ENCODE measurements at places on chromosomes 2 and 18. TPM values are rescaled to one million over a fixed set of nuclear protein-coding genes. Genes with fewer than 3 reads are reported as not detected.

Gene LHCGR
- not detected for total RNA-seq

Gene IGFBP2
- 115 TPM for total RNA-seq

DNA sequence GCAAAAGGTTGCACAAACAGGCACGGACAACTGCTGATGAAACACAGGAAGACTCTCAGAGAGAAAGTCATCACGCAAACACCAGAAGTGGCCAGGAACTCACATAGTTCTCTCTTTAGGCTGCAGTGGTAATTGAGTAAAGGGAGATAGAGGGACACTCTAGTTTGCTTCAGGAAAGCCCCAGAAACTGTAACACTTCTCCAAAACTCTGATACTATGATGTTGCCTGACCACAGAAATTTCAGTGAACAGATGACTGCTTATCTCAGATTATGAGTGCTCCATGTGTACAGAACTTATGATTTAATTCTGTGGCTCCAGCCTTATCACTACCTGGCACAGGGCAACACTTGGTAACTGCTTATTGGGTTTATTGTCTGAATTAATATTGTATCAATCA lies 311.5 kb upstream of the GYPC start:
- no peaks in the 10 kb centered on the region for H3K27me3 ChIP-seq
- H3K36me3 ChIP-seq: no peaks in the 10 kb centered on the region
- no peak overlapping the region for H3K27ac ChIP-seq
- DNase-seq: no peak

DNA sequence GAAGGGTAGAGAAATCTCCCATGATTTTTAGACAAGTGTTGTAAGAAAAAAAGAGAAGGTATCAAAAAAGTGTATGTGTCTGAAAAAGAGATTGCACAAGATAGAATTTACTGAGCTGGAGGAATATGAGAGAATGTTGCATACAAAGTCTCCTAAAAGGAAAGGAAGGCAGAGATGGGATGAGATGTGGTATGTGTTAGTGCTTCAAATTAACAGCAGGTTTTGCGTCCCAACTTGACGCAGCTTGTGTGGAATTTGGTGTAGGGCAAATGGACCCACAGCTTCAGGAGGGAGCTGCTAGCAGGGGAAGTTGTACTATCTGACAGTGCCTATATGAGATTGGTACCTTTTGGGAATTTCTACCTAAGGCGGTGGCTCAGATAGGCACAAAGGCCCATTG lies 9.0 kb upstream of the RASGRP3 start:
- no peaks in the 10 kb centered on the region for H3K27me3 ChIP-seq
- H3K36me3 ChIP-seq: no peaks in the 10 kb centered on the region
- no peak overlapping the region for H3K27ac ChIP-seq
- no peak overlapping the region for H3K4me3 ChIP-seq
- H3K4me1 ChIP-seq: no peaks in the 10 kb centered on the region
- no peak for DNase-seq

DNA sequence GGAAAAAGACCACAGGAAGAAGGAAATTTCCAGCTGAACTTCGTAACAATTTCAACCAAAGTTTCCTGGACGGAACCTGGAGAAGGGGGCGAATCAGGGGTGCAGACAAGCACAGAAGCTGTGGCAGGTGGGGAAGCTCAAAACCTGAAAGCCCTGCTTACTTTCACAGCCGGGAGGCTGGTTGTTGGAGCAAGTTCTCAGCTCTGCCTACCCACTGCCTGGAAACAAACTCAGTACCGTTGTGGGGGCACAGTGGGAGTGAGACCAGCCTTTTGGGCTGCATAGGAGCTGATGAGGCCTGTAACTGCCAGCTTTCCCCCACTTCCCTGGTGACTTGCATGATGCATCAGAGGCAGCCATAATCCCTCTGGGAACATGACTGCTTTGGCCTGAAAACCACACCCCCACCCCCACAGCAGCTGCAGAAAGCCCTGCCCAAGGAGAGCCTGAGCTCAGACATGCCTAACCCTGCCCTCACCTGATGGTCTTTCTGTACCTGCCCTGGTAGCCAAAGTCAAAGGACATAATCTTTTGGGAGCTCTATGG lies 207.0 kb upstream of the VWC2L start:
- H3K36me3 ChIP-seq: no peaks in the 10 kb centered on the region
- DNase-seq: no peak
- no peaks in the 10 kb centered on the region for H3K27me3 ChIP-seq
- no peak overlapping the region for H3K4me3 ChIP-seq

DNA sequence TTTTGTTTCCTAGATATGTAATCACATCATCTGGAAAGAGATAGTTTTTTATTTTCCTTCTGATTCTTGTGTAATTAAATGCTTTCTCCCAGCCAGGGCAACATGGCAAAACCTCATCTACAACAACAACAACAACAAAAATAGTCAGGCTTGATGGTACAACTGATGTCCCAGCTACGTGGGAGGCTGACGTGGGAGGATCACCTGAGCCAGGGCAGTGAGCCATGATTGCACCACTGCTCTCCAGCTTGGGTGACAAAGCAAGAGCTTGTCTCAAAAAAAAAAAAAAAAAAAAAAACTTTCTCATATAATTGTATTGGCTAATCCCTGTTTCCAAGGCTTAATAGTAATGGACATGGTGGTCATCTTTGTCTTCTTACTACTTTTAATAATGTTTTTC lies 26.4 kb upstream of the PGAP1 start:
- no peak overlapping the region for H3K4me3 ChIP-seq
- peaks cover 8% of the 10 kb centered on the region for H3K27me3 ChIP-seq
- H3K4me1 ChIP-seq: peaks cover 12% of the 10 kb centered on the region
- H3K36me3 ChIP-seq: peaks cover 4% of the 10 kb centered on the region
- H3K27ac ChIP-seq: no peak overlapping the region
- DNase-seq: no peak

DNA sequence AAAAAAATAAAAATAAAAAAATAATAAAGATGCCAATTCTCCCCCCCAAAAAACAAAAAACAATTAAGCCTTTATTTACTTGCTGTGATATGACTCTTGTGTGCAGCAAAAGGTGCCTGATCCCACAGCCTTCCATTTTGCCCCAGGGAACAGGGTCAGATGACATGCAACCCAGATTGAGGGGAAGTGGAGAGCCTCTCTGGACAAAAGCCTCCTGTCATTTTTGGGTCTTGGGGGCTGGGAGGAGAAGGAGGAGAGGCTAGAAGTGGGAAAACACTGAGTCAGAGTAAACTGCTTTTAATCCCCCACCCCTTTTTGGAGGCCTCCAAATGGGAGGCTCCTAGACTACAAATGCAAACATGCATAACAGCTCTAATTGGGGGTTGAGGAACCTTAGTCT lies 46.6 kb upstream of the SCG2 start:
- peaks cover 2% of the 10 kb centered on the region for H3K27me3 ChIP-seq
- H3K4me3 ChIP-seq: no peak overlapping the region
- H3K36me3 ChIP-seq: no peaks in the 10 kb centered on the region

DNA sequence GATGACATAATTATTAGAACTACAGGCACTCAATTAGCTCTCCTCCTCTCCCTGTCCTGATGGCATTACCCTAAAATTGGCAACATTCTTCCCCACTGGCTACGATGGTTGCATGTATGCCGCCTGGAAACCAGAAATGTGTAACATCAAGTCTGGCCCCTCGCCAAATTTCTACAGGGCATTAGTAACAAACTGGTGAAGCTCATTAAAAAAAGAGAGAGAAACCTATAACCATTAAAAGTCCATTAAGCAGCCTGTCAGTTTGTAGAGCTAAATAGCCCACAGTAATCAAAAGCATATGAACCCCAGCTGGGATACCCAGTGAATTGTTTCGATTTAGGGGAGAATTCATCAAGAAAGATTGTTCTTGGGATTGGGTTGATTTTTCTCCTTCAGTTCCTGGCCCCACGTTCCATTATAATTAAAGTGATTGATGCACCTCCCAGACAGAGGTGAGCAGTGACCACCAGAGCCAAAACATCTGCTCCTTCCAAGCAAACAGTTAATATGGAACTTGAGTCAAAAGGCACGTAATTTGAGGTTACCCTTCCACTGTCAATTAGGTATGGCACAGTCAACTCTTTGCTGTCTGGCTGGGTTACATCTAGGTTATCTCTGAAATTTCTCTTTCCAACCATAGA lies 208.6 kb downstream of the C1D start:
- H3K36me3 ChIP-seq: no peaks in the 10 kb centered on the region
- H3K4me1 ChIP-seq: no peaks in the 10 kb centered on the region
- no peak overlapping the region for H3K27ac ChIP-seq
- no peaks in the 10 kb centered on the region for H3K27me3 ChIP-seq
- no peak overlapping the region for H3K4me3 ChIP-seq
- no peak for DNase-seq

DNA sequence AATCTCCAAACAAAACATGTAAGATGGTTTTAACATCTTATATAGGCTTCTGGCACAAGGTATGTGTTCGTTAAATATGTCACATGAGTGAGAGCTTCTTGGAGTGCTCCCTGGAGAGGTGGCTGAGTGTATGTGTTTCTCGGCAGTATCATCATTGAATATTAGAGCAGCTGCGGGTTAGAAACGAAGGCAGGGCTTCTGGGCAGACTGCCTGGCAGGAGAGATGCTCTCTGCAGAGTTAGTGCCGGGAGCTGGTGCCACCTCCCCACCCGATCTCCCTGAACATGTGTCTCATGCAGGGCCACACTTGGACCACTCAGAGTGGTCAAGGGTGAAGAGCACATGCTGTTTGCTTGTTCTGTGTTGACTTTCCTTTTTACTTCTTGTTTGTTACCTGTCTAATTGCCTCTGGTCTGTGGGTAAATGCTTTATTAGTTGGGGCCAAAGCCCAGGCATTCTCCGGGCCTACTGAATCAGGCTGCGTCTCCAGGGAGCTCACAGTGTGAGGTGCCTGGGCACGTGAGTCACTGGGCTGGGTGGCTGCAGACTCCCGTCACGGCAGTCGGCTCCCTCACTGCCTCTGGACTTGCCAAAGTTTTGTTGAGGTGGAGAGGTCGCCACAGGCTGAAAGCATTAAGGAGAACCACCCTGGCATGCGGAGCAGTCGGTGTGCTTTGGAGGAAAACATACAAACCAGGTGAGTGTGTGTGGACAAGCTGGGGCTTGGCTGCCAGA lies 246.6 kb downstream of the FHOD3 start:
- peaks cover 2% of the 10 kb centered on the region for H3K27me3 ChIP-seq
- DNase-seq: no peak
- no peaks in the 10 kb centered on the region for H3K4me1 ChIP-seq
- no peak overlapping the region for H3K4me3 ChIP-seq

- H3K27ac ChIP-seq: peak overlapping the region; percentile 19
- H3K27me3 ChIP-seq: no peaks in the 10 kb centered on the region
- no peak for DNase-seq
- H3K4me3 ChIP-seq: no peak overlapping the region
- peaks cover 53% of the 10 kb centered on the region for H3K36me3 ChIP-seq
Measured at GRCh38 chr2:135948642-135949355, 36.6 kb downstream of the DARS1 start.

Measured in activated naive CD8-positive, alpha-beta T cell treated with anti-CD3 and anti-CD28 coated beads, Interleukin-2, amount 10 ng/mL, durations not matched to agents 7 days and 5 days (primary cell).